A549 treated with dexamethasone at 1 μM for 4 hours (cell line): ENCODE measurements at places on chromosomes 4 and X. TPM values are rescaled to one million over a fixed set of nuclear protein-coding genes. Genes with fewer than 3 reads are reported as not detected.

DRD5 gene
- 0.04 TPM in 1 of 5 replicates, not detected in the others for total RNA-seq

CD38 gene
- total RNA-seq = 8.9 to 17.6 TPM (median 14.4 TPM) in 5 replicates

PGRMC1 gene
- 132 to 145 TPM (median 138 TPM) in 5 replicates for total RNA-seq

CLTRN gene
- 0.49 to 0.96 TPM (median 0.77 TPM) in 5 replicates for total RNA-seq

XAGE3 gene
- not detected in 5 replicates for total RNA-seq

CD99 gene
- total RNA-seq = 323 to 362 TPM (median 351 TPM) in 5 replicates

ITIH6 gene
- total RNA-seq = 0.01 TPM in 1 of 5 replicates, not detected in the others

LAGE3 gene
- 46.2 to 57.3 TPM (median 56.4 TPM) in 5 replicates for total RNA-seq

NBDY gene
- 50.6 to 66.7 TPM (median 51.5 TPM) in 5 replicates for total RNA-seq

POLN gene
- total RNA-seq = 0.55 to 0.77 TPM (median 0.67 TPM) in 5 replicates

SASH3 gene
- total RNA-seq = not detected in 5 replicates

FMR1NB gene
- total RNA-seq = not detected in 5 replicates

TMEM156 gene
- total RNA-seq = 18.0 to 22.9 TPM (median 21.3 TPM) in 5 replicates

RELL1 gene
- 6.7 to 10.1 TPM (median 8.8 TPM) in 5 replicates for total RNA-seq

NKX6-1 gene
- 0.17 to 0.62 TPM (median 0.46 TPM) in 5 replicates for total RNA-seq

NPY1R gene
- 0.07 to 0.17 TPM (median 0.11 TPM) in 3 of 5 replicates, not detected in the others for total RNA-seq

DSPP gene
- total RNA-seq = not detected in 5 replicates

RENBP gene
- 0.09 to 0.20 TPM (median 0.09 TPM) in 3 of 5 replicates, not detected in the others for total RNA-seq

NPY5R gene
- total RNA-seq = not detected in 5 replicates

ANKRD50 gene
- 4.3 to 7.4 TPM (median 6.9 TPM) in 5 replicates for total RNA-seq

RAB39B gene
- total RNA-seq = 0.71 to 1.0 TPM (median 0.80 TPM) in 5 replicates

LRAT gene
- total RNA-seq = 0.07 to 0.11 TPM (median 0.08 TPM) in 3 of 5 replicates, not detected in the others

PPP1R2C gene
- not detected in 5 replicates for total RNA-seq

TLL1 gene
- 0.11 to 0.28 TPM (median 0.14 TPM) in 5 replicates for total RNA-seq

CHRDL1 gene
- 0.05 TPM in 2 of 5 replicates, not detected in the others for total RNA-seq

JAKMIP1 gene
- total RNA-seq = 0.08 TPM in 1 of 5 replicates, not detected in the others

MAGEA11 gene
- not detected in 5 replicates for total RNA-seq

GABRG1 gene
- total RNA-seq = not detected in 5 replicates

CNKSR2 gene
- 2.0 to 2.9 TPM (median 2.7 TPM) in 5 replicates for total RNA-seq

PCYT1B gene
- total RNA-seq = 0.02 to 0.08 TPM (median 0.05 TPM) in 5 replicates

RHOH gene
- total RNA-seq = 0.08 to 0.20 TPM (median 0.16 TPM) in 5 replicates

TMEM144 gene
- 3.0 to 3.7 TPM (median 3.5 TPM) in 5 replicates for total RNA-seq

PAGE5 gene
- total RNA-seq = not detected in 5 replicates

WDR1 gene
- 196 to 267 TPM (median 258 TPM) in 5 replicates for total RNA-seq

TRAM1L1 gene
- total RNA-seq = 0.50 to 0.69 TPM (median 0.55 TPM) in 5 replicates

EPHA5 gene
- total RNA-seq = 0.14 to 0.40 TPM (median 0.36 TPM) in 5 replicates
